ENCODE measurements at places on chromosomes 7 and 10.
A peak's percentile ranks its signal among the peaks of the same experiment; 100 is the strongest.

DNA sequence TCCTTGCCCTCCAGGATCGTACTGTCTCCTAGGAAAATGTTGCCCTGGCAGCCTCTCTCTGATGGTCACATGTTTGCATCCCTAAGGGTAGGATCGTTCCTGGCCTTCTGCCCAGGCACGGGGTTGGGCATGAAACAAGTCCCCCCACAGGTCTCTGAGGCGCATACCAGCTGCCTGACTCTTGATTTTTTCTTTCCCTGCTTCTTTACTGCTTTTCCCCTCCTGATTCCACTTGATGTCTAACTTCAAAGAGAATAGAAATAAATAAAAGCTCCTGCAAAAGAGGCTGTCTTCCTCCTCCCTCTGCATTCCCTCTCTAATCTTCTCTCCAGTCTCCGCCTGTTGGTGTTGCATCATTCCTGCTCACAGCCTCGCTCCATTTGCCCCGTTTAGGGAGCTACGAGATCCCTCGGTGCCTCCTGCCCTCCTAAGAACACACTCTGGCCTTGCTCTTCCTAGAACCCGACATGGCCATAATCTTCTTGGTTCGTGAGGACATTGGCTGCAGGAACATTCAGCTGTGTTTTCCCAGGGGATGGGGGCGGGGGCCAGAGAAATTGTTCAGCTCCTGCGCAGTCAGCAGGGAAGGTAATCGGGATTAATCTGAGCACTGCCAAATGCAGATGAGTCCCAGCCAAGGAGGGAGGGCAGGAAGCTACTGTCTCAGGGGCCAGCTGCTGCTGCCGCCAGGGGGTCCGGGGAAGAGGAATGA, 26.0 kb downstream of the LEP start:
- peak; percentile 80 for DNase-seq

GRCh38 chr10:1776127-1776662, 38.9 kb upstream of the ADARB2 start:
- no peak for DNase-seq

DNA sequence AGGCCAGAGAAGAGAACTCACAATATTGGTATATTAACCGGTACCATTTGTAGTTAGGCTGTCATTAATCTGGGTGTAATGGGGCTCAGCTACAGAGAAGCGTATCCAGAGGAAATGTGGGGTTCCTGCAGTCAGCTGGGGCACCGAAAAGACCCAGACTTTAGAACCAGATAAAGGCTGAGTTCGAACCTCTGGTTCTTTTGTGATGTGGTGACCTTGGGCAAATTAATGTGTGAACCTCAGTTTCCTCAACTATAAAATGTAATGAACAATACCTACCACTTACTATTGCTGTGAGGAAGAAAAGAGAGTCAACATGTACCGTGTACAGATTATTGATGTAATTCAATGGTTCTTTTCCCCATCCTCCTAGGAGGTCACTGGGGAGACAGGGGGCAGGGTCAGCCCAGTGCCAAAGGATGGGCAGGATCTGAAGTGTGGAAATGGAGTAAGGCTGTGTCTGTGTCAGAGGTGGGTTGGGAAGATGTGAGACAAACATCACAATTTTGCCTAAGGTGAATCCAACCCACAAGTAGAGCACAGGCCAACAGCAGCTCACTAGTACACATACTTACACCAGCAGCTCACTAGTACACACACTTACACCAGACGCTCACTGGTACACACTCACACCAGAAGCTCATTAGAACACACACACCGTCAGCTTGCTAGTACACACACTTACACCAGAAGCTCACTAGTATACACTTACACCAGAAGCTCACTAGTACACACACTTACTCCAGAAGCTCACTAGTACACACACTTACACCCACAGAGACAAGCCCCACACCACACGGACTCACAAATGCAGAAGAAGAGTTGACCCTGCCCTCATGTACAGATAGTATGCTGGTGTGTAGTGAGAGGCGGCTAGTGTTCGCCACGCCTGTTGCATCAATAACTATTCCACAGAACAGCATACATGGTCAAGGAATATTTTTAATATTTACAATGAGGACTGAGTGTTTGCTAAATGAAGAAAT, 28.0 kb downstream of the PRSS2 start:
- DNase-seq: no peak

GRCh38 chr10:95217476-95217875, 23.4 kb downstream of the ACSM6 start:
- no peak for DNase-seq

DNA sequence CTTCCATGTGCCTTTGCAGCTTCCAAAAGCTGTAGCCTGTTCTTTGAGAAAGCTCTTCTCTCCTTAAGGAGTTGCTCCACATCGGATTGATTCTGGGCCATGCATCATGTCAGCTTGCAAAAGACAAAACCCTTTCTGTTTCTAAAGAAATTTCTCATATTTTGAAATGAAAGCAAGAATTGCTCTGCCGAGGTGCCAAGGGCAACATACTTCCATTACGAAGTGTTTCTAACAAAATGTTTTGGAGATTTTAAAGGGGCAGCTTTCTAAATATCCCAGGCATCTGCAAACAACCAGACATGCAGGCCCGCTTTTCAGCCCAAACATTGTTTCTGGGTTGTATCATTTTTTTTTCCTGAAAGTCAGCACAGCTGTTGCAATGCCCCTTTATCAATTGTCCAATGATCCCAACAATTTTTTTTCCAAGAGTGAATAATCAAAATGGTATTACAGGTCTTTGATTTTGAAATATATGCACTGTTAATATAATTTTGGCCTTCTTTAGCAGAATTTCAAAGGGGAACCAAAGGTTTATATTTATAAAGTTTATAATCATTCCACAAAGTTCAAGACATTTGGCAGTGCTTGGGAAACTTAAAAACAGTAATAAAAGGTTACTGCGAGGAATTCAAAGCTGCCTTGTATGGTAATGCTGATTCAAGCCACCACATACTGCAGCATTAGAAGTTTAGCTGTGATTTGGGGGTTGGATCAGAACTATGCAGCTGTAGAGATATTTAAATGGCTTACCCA, 61.0 kb downstream of the TES start:
- DNase-seq: peak; percentile 59

DNA sequence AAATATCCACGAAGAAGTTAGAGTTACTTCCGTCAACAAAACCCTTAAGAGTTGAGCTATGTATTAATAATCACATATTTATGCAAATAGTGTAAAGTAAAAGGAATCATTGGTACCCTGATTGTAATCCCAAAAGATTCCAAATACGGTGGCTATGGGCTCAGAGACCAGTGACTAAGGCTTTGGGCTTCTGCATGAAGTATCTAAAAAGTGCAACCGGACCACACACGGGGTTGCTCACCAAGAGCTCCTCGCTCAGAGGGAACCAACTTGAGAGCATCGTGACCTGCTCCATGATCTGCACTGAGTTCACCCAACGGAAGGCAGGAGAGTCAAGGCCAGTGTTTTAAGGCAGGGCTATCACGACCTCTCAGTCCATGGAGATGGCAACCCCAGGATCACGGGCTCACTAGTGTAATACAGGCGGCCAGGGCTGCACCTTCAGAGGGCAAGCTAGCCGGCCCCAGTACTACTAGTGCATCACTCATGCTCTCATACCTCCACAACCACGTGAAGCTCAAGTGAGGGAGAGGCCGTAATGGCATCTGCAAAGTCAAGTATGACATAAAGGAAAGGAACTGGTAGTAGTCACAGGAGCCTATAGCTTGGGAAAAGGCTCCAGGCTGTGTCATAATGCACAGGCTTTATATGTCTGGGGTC, 77.1 kb upstream of the CAMK2B start:
- DNase-seq: no peak

DNA sequence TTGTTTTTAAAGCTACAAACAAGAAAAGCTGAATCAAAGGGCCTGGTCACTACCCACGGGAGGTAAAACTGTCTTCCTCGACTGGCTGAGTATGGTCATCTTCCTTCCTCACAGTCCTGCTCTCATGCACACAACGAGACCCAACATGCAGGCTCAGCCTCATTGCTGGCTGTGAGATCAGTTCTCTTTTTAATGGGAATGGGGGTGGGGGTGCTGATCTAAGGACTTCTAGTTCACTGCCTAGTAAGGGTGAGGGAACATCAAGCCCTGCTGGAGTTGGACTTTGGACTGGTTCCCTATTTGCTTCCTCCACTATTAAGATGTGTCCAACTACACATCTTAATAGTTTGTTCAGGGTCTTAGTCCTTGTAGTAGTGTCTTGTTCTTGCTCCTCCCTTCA, 48.2 kb downstream of the ABCB4 start:
- DNase-seq: peak; percentile 37

DNA sequence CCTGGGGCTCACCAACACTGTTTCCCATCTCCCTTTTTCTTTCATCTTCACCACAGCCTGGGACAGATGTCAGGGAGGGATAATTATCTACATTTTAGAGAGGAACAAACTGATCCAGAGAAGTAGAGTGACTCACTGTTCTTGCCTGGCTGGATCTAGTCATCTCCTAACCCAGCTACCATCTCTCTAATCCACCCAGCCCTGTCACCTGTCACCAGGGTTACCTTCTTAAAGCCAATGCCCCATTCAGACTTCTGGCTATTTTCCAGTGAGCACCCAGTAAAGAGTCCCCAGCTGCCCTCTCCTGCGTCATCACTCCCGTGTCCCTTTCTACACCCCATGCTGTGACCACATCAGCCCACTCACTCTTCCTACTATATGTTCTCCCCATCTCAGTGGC, 68.4 kb upstream of the DUSP5 start:
- DNase-seq: no peak

GRCh38 chr7:88002617-88003016, 68.6 kb downstream of the ADAM22 start:
- DNase-seq: peak; percentile 36

DNA sequence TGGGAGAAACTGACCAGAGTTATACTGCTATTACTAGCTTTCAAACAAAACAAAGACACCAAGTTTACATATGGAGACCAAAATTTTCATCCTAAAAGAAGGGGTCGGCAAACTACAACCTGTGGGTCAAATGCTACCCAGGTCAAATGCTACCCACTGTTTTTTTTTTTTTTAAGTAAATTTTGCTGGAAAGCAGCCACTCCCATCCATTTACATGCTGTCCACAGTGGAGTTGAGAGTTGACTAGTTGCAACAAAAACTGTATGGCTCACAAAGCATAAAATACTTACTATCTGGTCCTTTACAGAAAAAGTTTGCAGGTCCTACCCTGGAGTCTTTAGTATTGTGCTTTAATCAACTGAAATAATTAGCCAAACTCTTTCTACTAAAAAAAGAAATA, 91.4 kb downstream of the SIRT1 start:
- DNase-seq: no peak

GRCh38 chr7:116342125-116342524, 131.8 kb downstream of the TES start:
- DNase-seq: no peak

DNA sequence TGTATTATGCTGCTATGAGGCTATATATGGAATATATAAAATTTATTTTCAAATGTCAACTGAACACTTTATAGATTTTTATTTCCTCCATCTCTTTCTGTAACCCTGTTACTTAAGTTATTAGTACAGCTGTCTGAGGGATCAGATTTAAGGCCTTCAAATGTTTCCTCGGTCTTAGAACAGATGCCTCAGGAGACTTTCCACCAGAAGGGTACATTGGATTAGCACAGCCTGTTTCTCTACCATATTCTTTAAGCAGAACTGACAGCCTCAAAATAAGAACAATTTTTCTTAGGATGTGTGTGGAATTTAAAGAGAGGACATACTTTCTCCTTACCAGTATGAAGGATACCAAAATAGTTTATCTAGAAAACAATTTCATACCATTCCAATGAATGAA, 53.0 kb upstream of the HGF start:
- no peak for DNase-seq

DNA sequence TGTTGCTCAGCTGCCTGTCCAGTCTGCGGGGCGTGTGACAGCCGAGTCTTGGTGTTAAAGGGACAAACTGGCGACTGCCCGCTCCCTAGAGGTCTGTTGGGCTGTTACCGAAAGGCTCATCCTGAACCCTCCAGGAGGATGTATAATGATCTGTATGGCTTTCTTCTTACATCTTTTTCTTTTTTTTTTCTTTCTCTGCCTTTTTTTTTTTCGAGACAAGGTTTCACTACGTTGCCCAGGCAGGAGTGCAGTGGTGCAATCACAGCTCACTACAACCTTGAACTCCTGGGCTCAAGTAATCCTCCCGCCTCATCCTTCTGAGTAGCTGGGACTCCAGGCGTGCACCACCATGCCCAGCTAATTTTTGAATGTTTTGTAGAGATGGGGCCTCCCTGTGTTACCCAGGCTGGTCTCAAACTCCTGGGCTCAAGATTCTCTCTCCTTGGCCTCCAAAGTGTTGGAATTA, 857 bp downstream of the INTS15 start:
- no peak for DNase-seq

DNA sequence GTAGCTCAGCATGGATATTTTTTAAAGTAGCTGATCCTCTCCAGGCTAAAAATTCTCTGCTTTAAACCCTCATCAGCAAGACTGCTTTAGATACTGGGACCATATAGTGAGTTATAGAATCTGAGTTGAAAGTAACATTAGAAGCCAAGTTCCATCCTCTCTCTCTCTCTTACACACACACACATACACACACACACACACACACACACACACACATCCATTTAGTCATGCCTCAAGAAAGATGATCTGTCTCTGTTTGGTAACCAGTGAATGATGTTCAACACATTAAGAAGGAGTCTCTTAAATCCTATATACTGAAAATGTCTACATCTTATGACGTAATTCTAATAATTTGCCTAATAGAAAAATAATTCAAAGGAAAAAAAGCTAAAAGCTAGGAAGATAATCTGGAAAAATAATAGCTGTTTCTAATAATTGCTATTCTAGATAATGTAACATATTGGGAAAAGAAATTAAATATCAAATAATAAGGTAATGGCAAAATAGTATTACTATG, 16.9 kb upstream of the ATP6V0A4 start:
- no peak for DNase-seq

DNA sequence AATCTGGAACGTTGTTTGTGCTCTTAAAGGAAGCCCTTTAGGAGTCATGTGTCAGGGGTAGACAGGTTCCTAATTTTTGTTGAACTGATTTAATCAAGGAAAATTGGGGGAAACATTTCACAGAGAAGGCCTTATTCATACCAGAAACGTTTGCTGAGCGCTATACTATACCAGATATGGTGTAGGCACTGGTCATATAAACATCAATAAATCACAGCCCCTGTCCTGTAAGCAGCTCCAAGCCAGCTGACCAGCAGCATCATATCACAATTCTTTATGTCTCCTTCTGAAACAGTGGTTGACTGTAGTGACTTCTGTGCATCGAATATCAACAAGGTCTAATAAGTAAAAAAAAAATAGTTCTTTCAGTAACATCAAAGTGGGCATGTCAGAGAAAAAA, 1.1 kb downstream of the TMEM178B start:
- no peak for DNase-seq
